Aorta (tissue), 5 donors: ENCODE measurements at places on chromosomes 13 and 19.

GRCh38 chr19:33052352-33052972 is 12.2 kb downstream of the RHPN2 start:
- no peak for DNase-seq

- no peak for DNase-seq
These were observed 42.8 kb downstream of the TRPM4 start for GRCh38 chr19:49200238-49200862.

GRCh38 chr13:91652404-91653301 is 254.2 kb downstream of the GPC5 start:
- no peak for DNase-seq

DNA sequence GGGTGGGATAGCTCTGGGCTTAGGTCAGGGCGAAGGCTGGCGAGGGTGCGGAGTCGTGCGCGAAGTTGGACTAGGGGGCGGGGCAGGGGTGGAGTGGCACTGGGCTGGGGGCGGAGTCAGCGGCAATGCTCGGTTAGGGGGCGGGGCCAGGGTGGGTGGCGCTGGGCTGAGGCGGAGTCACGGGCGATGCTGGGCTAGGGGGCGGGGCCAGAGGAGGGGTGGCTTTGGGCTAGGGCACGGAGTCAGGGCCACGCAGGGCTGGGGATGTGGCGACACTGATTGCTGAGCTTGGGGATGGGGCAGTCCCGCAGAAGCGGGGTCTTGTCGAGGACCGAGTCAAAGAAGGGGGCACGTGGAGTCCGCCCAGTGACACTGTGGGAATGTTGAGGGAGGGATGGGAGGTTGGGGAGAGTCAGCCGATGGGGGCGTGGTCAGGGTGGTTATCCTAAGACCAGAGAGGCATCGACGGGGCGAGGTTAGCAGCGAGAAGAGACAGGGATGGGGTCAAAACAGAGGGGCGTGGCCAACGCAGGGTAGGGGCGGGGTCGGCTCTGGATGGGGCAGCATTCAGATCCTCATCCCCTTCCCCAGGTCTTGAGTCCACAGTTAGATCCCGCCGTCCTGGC is 8.7 kb downstream of the HOMER3 start:
- peak; percentile 95 for DNase-seq

GRCh38 chr13:98652721-98653462 is 76.0 kb upstream of the STK24 start:
- no peak for DNase-seq

DNA sequence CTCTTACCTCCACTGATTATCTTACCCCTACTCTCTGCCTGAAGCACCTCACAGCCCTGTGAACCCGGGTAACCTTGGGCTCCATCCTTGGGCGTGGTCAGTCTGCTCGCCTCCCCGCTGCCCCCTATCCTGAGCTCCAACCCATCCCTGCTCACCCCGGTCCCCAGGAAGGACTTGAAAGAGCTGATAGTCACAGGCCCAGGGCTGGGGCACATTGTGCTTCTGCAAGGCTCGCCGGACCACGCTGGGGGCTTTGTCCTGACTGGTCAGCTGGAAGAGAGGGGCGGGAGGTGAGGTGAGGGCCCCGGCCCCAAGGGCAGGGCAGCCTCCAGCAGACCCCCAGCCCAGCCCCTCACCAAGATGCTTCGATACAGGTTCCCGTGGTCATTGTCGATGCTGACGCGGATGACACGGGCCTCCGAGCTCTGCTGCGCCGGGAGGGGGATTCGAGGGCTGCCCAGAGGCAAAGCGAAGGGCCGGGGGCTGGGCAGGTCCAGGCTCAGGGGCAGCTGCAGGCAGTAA is 13.0 kb upstream of the EPOR start:
- no peak for DNase-seq

DNA sequence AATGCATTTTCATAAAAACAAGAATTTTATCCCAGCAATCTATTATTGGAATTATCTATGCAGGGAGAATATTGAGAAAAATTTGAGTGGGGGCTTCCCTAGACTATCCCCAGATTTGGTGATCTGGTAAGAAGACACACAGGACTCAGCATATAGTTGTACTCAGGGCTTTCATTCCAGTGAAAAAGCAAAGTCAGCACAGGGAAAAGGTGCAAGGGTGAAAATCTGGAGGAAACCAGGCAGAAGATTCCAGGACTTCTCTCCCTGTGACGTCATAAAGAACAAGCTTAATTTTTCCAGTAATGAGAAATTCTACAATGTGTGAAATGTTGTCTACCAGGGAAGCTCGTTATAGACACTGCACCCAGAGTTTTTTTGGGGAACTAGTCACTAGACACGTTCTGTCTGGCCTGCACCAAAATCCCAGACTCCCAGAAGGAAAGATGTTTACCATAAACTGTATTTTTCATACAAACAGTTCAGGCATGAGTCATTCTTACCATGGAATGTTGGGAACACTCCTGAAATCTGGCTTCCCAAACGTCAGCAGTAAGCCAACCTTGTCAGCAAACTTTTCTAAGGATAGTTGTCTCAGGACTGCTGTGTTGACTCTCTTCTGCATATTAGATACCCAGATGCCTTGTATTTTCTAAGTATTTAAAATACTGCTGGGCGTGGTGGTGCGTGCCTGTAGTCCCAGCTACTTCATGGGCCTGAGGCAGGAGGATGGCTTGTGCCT is 107.4 kb downstream of the DNAJC3 start:
- no peak for DNase-seq

DNA sequence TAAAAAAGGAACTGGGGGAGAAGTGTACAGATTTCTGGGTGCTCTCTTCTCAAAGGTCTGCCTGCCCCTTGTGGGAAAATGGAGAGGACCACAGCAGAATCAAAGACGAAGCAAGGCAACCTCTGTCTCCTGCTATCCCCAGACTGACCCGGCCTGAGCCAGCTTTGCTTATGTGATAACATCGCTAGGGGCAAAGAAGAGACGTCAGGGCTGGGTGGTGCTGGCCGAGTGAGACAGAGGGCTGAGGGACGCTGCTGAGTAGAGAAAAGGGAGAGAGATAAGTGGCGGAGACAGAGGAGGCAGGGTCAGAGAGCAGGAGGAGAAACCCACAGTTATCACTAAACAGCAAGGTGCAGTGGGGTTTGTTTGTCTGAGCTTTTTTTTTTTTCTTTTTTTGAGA is 4.6 kb upstream of the MUC16 start:
- DNase-seq = no peak

GRCh38 chr13:107644136-107644535 is 571.2 kb downstream of the LIG4 start:
- no peak for DNase-seq

GRCh38 chr13:42041684-42042035 is 6.8 kb upstream of the DGKH start:
- DNase-seq = peak; percentile 80

DNA sequence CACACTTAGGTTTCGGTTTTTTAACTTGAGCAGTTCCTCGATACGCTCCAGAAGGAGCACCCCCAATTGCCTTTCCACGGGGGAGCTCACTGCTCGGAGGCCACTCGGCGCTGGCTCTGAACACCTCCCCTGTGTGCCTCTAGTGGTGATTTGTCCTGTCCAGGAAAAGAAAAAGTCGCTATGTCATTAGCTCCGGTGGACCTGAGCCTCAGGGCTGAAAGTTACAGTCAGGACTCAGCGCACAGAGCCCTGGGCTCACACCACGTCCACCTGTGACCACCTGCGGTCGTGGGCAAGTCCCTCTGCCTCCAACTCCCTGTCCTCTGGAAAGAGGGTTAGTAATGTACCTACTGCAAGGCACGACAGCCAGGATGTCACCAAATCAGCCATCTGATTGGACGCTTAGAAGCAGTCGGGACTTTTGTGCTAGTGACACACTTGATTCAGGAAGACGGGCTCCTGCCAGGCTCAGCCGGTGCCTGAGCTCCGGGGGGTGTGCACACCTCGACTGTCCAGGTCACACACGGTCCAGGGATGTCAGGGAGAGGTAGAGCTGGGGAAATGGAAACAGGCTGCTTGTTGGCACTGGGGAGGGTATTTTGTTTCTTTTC is 3.9 kb upstream of the TMPRSS9 start:
- no peak for DNase-seq

GRCh38 chr19:30731591-30731990 is 359.4 kb downstream of the ZNF536 start:
- no peak for DNase-seq

DNA sequence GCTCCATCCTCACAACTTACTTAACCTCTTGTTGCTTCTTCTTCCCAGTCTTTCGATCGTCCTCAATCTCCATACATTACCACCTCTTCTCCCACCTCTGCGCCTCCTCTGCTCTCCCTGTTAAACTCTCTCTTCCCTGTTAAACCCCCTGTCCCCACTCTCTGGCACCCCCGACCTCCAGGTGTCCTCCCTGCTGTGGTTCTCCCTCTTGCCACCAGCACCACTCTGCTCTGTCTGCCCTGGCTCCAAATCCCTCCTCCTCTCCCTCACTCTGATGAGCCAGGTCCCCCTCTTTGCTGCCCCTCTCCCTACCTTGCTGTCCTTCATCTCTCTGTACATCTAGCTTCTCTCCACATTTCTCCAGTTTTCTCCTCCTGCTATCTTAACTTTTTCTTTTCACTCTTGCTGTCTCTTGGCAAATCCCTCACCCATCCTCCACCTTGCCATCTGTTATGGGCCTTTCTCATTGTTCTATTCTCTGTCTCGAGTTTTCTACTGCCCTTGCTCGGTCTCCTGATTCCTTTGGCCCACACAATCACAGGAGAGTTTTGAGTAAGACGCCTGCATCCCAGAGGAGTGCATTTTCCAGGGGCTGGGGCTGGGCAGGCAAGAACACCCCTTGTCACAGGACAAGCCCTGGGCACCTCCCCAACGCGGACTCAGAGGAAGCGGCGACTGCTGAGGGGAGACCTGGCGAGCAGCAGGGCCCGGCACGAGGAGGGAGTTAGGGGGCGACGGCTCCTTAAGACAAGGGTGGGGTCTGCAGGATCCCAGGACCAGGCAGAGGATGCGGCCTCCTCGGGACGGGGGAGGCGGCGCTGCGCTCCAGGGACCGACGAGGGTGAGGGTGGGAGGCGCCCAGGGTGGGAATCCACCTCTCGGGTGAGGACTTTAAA is 21.4 kb upstream of the ERVV-1 start:
- no peak for DNase-seq

GRCh38 chr19:10965398-10965797 is 4.6 kb downstream of the SMARCA4 start:
- no peak for DNase-seq

DNA sequence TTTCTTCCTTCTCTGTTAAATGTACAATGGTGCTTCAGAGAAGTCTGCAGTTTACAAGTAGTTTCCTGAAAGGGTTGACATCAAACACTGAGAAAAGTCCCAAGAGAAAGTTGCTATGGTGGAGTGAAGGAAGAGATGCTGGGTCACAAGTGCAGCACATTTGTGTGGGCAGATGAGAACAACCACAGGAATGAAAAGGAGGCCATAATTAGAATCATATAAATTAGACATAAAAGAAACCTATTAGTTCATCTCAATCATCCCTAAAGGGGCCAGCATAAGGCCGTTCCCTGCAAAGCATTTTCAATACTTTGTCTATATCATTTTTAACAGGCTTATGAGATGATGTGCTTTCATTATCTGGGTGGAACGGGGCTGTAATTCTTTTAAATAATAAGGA is 359.2 kb downstream of the IRS2 start:
- no peak for DNase-seq

DNA sequence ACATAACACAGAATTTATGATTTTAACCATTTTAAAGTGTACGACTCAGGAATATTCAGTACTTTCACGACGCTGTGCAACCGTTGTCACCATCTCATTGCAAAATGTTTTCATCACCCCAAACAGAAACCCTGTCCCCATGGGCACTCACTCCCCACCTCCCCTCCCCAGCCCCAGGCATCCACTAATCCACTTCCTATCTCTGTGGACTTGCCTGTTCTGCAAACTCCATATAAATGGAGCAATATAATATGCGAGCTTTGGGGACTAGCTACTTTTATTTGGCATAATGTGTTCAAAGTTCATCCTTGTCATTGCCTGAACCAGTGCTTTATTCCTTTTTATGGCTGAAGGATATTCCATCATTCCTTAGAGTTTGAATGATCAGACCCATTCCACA is 7.3 kb upstream of the INSR start:
- no peak for DNase-seq

- DNase-seq = no peak
These were observed 133.7 kb downstream of the GGACT start for GRCh38 chr13:100454876-100455275.

- DNase-seq = no peak
These were observed 1.4 kb upstream of the MAG start for GRCh38 chr19:35290381-35291127.

DNA sequence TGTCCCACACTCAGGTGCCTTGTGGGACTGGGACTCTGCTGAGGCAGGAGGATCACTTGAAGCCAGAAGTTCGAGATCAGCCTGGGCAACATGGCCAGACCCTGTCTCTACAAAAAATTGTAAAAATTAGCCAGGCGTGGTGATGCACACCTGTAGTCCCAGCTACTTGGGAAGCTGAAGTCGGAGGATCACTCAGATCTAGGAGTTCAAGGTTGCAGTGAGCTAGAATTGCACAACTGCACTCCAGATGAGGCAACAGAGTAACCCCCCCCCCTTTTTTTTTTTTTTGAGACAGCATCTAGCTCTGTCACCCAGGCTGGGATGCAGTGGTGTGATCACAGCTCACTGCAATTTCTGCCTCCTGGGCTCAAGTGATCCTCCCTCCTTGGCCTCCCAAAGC is 11.0 kb upstream of the SYDE1 start:
- DNase-seq = peak; percentile 7

GRCh38 chr19:16608290-16608739 is 19.7 kb downstream of the MED26 start:
- DNase-seq = no peak

DNA sequence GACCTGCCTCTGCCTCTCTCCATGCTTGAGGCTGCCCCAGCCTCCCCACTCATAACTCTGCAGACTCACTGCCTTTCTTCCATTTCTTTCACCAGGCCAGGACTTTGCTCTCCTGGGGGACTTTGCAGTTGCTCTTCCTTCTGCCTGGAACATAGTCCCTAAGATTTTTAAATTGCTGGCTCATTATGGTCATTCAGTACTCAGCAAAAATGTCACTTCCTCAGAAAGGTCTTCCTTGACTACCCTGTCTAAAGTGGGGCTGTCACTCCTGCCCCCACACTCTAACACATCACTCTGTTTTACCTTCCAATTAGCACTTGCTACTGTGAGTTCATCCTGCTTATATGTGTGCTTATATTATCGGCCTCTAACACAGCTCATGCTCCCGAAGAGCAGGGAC is 618.2 kb downstream of the UQCRFS1 start:
- no peak for DNase-seq

DNA sequence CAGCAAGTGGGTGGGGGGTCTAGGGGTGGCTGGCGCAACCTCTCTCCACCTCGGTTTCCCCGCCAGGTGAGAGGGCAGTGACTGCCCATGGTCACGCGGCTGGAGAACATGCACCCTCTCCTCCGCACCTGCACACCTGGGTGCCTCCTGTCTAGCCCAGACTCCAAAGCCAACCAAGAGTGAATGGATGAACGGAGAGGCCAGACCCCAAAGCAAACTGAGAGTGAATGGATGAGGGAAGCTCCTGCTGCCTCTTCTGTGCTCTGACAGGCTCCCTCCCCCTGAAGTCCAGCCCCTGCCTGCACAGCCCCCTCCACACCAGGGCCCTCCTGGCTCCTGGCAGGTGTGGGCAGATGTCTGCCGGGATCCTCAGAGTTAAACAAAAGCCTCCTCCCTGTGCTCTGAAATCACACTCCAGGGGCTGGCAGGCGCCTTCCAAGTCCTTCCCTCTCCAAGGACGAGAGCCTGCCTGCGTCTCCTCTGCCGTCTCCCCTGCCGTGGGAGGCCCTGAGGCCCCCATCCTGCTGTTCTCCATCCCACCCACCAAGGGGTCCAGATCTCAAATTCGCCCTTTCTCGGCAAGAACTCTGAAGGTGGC is 2.2 kb downstream of the SBNO2 start:
- no peak for DNase-seq

GRCh38 chr19:294946-295686 is 3.9 kb upstream of the PLPP2 start:
- no peak for DNase-seq
